ENCODE measurements at places on chromosomes 13 and 19. TPM values are rescaled to one million over a fixed set of nuclear protein-coding genes. Genes with fewer than 3 reads are reported as not detected.

DNA sequence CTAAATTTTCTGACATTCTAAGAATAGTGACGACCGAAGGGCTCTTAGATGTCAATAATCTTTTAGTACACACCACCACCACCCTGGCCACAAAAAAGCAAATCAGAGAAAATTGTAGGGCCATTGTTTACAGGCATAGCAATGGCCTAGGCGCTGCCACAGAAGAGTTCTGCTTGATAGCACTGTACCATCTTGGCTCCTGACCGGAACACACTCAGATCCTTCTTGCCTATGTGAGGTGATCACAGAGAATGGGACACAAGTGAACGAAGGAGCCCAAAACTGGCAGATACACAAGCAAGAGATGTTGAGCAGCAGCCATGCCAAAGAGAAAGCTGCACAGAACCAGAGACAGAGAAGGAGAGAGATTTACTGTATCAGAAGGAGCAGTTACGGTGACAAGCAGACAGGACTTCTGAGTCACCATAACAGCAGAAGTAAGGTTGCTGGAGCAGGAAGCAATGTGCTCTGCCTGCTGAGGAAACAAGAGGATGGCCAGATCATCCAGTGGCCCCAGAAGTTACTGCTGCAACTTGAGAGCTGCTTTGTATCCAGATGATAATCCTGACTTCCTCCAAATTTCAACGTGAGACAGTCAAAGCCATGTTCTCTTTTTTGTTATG lies 105.2 kb downstream of the SLITRK6 start:
- H3K4me1 ChIP-seq = peaks cover 4% of the 10 kb centered on the region
- no peak overlapping the region for H3K4me3 ChIP-seq
- H3K27me3 ChIP-seq = no peaks in the 10 kb centered on the region
- no peaks in the 10 kb centered on the region for H3K36me3 ChIP-seq
- no peak overlapping the region for H3K27ac ChIP-seq

CD37 gene
- 154 TPM for polyA plus RNA-seq

DNA sequence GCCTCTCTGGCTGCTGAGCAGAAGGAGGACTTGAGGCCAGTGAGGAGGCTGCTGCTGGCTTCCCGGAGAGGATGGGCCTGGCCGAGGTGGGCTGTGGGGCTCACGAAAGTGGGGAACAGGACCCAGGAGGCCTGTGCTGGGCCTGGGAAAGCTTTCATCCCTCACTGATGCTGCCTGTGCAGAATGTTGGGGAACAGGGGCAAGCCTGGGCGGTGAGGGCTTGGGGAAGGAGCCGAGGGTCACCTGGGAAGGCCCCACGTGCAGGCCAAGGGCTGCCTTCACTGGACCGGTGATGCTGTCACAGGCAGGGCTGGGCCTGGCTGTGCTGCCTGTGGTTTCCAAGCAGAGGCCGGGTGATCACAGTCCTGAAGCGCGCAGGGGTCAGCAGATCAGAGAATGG lies 9.4 kb downstream of the AP1M1 start:
- peaks cover 34% of the 10 kb centered on the region for H3K36me3 ChIP-seq
- no peak overlapping the region for H3K4me3 ChIP-seq
- no peaks in the 10 kb centered on the region for H3K27me3 ChIP-seq
- DNase-seq = no peak
- peaks cover under 1% of the 10 kb centered on the region for H3K4me1 ChIP-seq
- H3K27ac ChIP-seq = no peak overlapping the region

DNA sequence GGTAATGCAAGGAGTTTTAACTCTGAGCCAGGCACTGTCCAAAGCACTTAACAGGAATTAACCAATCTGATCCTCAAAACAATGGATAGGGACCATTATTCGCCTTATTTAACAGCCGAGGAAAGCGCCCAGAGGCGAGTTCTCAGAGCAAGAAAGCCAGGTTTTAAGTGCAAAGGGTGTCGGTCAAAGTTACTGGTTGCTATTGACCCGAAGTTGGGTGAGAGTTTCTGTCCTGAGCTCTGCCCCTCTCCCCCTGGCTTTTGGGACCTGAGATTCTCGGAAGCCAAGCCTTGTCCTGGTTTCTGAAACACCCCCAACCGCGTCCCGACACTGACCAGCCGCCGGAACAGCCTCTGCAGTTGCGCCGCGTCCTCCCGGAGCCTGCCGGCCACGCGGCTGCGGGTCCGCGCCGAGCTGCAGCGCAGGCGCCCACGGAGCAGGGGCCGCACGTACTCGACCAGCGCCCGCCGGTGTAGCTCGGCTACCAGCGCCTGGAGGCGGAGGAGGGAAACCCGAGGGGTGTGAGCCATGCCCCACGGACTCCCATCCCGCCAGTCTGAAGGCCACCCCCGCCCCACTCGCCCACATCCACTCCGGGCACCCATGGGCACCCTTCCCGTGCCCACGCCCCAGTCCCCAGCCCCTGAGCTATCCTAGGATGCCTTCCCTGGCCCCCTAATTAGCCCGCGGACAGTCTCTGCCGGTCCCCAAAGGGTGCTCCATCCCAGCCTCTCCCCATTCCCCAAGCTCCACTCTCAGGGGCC lies 27.8 kb downstream of the EXOC3L2 start:
- H3K36me3 ChIP-seq = no peaks in the 10 kb centered on the region
- H3K4me3 ChIP-seq = no peak overlapping the region
- H3K4me1 ChIP-seq = peaks cover 5% of the 10 kb centered on the region
- peaks cover 40% of the 10 kb centered on the region for H3K27me3 ChIP-seq
- no peak overlapping the region for H3K27ac ChIP-seq

ZNF544 gene
- 13.8 TPM for polyA plus RNA-seq

- peak overlapping the region; percentile 89 for H3K27ac ChIP-seq
- H3K4me1 ChIP-seq = peaks cover 34% of the 10 kb centered on the region
- peaks cover 10% of the 10 kb centered on the region for H3K36me3 ChIP-seq
- H3K4me3 ChIP-seq = no peak overlapping the region
- H3K27me3 ChIP-seq = no peaks in the 10 kb centered on the region
These were observed 26.7 kb upstream of the ISYNA1 start for GRCh38 chr19:18464646-18465045.

DNA sequence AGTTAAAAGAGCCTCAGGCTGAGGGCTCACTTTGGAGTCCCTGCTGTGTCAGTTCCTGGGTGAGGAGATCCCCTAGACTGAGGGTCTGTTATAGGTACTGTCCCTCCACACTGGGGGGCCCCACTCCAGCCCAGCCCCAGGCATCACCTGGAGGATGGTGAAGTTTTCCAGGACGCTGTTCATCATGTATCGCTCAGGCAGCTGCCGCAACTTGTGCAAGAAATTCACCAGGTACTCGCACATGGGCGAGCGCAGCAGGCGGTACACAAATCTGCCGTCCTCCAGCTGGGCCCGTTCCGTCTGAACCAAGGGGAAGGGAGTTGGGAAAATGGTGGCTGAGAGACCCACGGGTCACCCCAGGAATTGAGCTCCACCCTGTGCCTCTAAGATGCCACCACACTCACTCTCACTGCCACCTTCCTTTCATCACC lies 7.1 kb downstream of the CD37 start:
- no peaks in the 10 kb centered on the region for H3K27me3 ChIP-seq
- H3K4me3 ChIP-seq = no peak overlapping the region
- H3K36me3 ChIP-seq = peaks cover 43% of the 10 kb centered on the region
- peaks cover 19% of the 10 kb centered on the region for H3K4me1 ChIP-seq
- no peak overlapping the region for H3K27ac ChIP-seq
- no peak for DNase-seq

MYO1F gene
- polyA plus RNA-seq = 127 TPM

TGFBR3L gene
- 0.25 TPM for polyA plus RNA-seq

ANGPTL4 gene
- polyA plus RNA-seq = 96.3 TPM

ZNF460 gene
- polyA plus RNA-seq = 4.0 TPM

ZNF677 gene
- 6.7 TPM for polyA plus RNA-seq

PRTN3 gene
- polyA plus RNA-seq = 0.85 TPM

Data from lung (tissue), 17 donors.